ENCODE measurements at places on chromosomes 3 and 15. TPM values are rescaled to one million over a fixed set of nuclear protein-coding genes. Genes with fewer than 3 reads are reported as not detected.
A peak's percentile ranks its signal among the peaks of the same experiment; 100 is the strongest.

- no peak for DNase-seq
These were observed 447.8 kb downstream of the MECOM start for GRCh38 chr3:169215461-169216352.

DNA sequence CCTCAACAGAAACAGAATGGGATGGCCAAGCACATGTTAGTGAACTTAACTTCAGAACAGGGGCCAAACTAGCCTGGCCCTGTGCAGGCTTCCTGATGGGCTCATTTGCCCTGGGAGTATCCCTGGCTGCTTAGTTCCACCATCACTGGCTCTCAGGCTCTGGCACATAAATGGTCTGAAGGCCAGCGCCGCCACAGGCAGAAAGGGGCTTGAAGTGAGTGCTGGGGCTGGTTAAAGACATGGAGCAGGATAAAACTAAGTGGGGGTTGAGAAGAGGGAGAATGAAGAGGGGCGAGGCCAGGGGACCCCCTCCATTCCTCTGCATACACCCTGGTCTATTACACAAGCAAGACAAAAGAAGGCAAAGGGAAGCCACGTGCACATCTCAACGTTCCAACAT is 12.2 kb downstream of the SLCO2A1 start:
- DNase-seq = no peak

GRCh38 chr3:197431346-197431910 is 124.3 kb downstream of the BDH1 start:
- DNase-seq = no peak

- peak; percentile 68 for DNase-seq
These were observed 199.6 kb downstream of the FMN1 start for GRCh38 chr15:32994810-32995424.

- no peak for DNase-seq
These were observed 337.8 kb downstream of the ROBO2 start for GRCh38 chr3:77377717-77378116.

The CFAP44 gene
- 2.8 TPM for polyA plus RNA-seq

The CFAP20DC gene
- polyA plus RNA-seq = 0.73 TPM

The CLEC3B gene
- 284 TPM for polyA plus RNA-seq

- DNase-seq = no peak
These were observed 19.4 kb downstream of the VILL start for GRCh38 chr3:38009807-38010591.

DNA sequence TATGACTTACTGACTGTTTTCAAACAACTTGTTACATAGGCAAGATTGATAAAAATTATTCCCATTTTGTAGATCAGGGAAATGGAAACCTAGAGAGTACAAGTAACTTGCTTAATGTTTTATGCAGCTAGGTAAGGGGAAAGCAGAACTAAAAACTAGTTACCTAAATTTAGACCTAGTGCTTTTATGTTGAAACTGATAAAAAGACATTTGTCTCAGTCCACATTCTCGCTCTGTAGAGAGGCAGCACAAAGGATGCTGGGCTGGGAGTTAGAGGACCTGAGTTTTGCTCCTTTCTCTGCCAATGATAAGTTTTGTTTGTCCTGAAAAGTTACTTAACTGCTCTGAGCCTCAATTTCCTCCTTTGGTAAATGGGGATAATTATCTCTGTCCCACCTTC is 17.4 kb downstream of the TIMP4 start:
- no peak for DNase-seq

Measured in kidney (tissue), 22 donors.